SK-N-SH (cell line): ENCODE measurements at places on chromosomes 6 and 20. TPM values are rescaled to one million over a fixed set of nuclear protein-coding genes. Genes with fewer than 3 reads are reported as not detected.

- peak; percentile 33 for DNase-seq
Measured at GRCh38 chr6:154154389-154154967, 115.4 kb downstream of the OPRM1 start.

- DNase-seq: no peak
Measured at GRCh38 chr20:9945408-9945807, 89.4 kb upstream of the ANKEF1 start.

Gene GSTA3
- polyA plus RNA-seq: not detected in 2 replicates

DNA sequence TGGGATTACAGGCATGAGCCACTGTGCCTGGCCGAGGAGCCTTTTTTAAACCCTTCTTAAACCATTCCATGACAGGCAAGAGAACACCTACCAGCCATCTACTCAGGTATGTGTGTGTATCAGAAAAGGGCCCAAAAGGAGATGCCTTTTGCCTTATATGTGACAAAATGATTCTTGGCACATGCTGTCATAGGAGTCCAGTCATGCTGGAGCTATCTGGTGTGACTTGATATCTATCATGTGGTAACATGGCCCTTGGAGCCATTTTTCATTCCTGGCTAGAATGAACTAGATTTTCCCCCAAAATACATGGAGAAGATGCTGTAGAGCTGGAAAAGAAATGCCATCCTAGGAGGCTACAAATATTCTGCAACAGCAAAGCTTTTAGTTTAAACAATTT, 129.1 kb downstream of the DST start:
- DNase-seq: no peak

Gene RBPJL
- polyA plus RNA-seq: not detected in 2 replicates

Gene FRK
- polyA plus RNA-seq: under 0.01 and 0.02 TPM in 2 replicates

- no peak for DNase-seq
Measured at GRCh38 chr6:18656506-18656905, 269.4 kb downstream of the RNF144B start.

Gene SLC13A3
- polyA plus RNA-seq: 0.10 and 0.21 TPM in 2 replicates

Gene ESR1
- under 0.01 TPM in 1 of 2 replicates, not detected in the other for polyA plus RNA-seq

DNA sequence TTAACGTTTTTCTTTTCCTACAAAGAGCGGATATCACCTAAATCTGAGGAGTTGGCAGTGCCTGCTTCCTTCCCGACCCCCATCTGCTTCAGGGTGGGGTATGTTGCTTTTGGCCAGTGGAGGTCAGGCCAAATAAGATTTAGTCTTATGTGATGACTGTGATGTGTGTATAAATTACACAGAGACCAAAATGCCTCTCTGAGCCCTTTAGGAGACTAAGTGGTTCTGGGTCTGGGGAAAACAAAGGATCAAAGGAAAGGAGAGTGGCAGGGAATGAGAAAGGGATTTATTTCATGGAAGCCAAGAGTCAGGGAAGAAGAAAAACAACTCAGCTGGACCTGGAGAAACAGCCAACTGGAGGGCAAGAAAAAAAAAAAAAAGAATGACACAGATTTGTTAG, 39.1 kb upstream of the TBC1D7 start:
- peak; percentile 61 for DNase-seq
